ENCODE measurements at places on chromosomes 13 and 19. TPM values are rescaled to one million over a fixed set of nuclear protein-coding genes. Genes with fewer than 3 reads are reported as not detected.

Gene DBP
- 16.4 TPM for total RNA-seq

Gene PRSS57
- total RNA-seq = 1.5 TPM

Gene NDUFA7
- 19.3 TPM for total RNA-seq

Gene TUBB4A
- total RNA-seq = 1.8 TPM

Gene HSPB6
- not detected for total RNA-seq

Gene NLRP11
- not detected for total RNA-seq

Gene OR7C1
- total RNA-seq = not detected

Gene ZNF486
- total RNA-seq = 6.8 TPM

Gene CYP4F8
- total RNA-seq = not detected

Gene FBXO17
- not detected for total RNA-seq

Gene NRTN
- 0.34 TPM for total RNA-seq

Gene ZNF763
- 4.8 TPM for total RNA-seq

Gene CELF5
- total RNA-seq = 0.41 TPM

Gene VSTM1
- total RNA-seq = 2.8 TPM

Gene CEBPA
- total RNA-seq = 19.5 TPM

Gene OR10H1
- 0.12 TPM for total RNA-seq

Gene FGF21
- total RNA-seq = not detected

- H3K4me1 ChIP-seq = peaks cover 9% of the 10 kb centered on the region
- H3K4me3 ChIP-seq = no peak overlapping the region
- no peaks in the 10 kb centered on the region for H3K27me3 ChIP-seq
- no peaks in the 10 kb centered on the region for H3K36me3 ChIP-seq
These were observed 4.4 kb upstream of the KANK2 start for GRCh38 chr19:11201791-11202190.

DNA sequence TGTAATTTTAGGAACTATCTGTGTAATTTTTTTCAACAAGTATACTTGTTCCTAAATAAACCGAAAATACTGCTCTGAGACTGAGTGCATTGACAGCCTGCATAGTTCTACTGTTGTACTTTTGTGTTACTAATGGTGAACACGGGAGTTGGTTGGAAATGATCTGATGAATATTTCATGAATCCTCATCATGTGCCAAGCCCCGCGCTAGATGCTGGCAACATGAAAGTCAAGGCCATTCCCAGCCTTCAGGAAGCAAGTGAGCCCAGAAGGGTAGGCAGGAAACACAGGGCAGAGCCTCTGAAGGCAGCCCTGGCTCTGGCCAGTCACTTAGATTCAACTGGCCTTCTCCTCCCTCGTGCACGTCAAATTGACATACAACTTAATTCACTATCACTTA is 106.1 kb downstream of the ABCC4 start:
- no peak for DNase-seq
- H3K27ac ChIP-seq = no peak overlapping the region
- no peaks in the 10 kb centered on the region for H3K27me3 ChIP-seq
- no peaks in the 10 kb centered on the region for H3K36me3 ChIP-seq
- H3K4me3 ChIP-seq = no peak overlapping the region

GRCh38 chr19:4338441-4339355 is at the start of gene STAP2:
Gene STAP2, minus strand, starts transcription at chr19:4338827. Its CDS starts 74 bp downstream, at chr19:4338753.
- no peak for DNase-seq
- no peaks in the 10 kb centered on the region for H3K36me3 ChIP-seq
- H3K27me3 ChIP-seq = no peaks in the 10 kb centered on the region
- peak within 1 kb of the TSS; percentile 39 for H3K27ac ChIP-seq

- peaks cover 11% of the 10 kb centered on the region for H3K27me3 ChIP-seq
- no peak overlapping the region for H3K27ac ChIP-seq
- peaks cover 8% of the 10 kb centered on the region for H3K4me1 ChIP-seq
- no peak for DNase-seq
- no peak overlapping the region for H3K4me3 ChIP-seq
These were observed 7.0 kb upstream of the SLC7A10 start for GRCh38 chr19:33232656-33233055.

GRCh38 chr13:23344931-23345595 is 88.4 kb downstream of the SACS start:
- no peak overlapping the region for H3K4me3 ChIP-seq
- H3K36me3 ChIP-seq = peaks cover 38% of the 10 kb centered on the region
- no peaks in the 10 kb centered on the region for H3K27me3 ChIP-seq
- H3K4me1 ChIP-seq = no peaks in the 10 kb centered on the region

- no peaks in the 10 kb centered on the region for H3K36me3 ChIP-seq
- H3K27me3 ChIP-seq = no peaks in the 10 kb centered on the region
- H3K4me1 ChIP-seq = no peaks in the 10 kb centered on the region
- no peak overlapping the region for H3K4me3 ChIP-seq
- no peak overlapping the region for H3K27ac ChIP-seq
These were observed 98.4 kb downstream of the WDFY2 start for GRCh38 chr13:51682686-51683085.

GRCh38 chr19:4233282-4233853 is 4.0 kb downstream of the EBI3 start:
- H3K4me3 ChIP-seq = no peak overlapping the region
- no peaks in the 10 kb centered on the region for H3K36me3 ChIP-seq
- peaks cover 10% of the 10 kb centered on the region for H3K4me1 ChIP-seq
- H3K27ac ChIP-seq = no peak overlapping the region

DNA sequence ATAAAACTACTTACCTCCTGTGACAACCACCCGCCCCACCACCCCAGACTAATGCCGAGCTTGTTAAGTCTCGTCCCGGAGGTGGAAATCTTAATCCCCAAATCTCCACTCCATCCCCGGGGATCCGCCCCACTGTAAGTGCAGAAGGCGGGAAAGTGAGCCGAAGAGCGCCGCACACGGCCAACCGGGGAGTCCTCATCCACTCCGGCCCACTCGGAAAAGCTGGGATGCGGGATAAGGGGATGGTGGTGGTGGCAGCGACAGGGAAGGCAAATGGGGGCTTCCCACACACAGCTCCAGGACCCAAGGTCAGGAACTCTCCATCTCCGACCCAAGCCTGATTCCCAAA is 621 bp downstream of the FBL start:
- peak overlapping the region; percentile 92 for H3K4me3 ChIP-seq
- DNase-seq = no peak

DNA sequence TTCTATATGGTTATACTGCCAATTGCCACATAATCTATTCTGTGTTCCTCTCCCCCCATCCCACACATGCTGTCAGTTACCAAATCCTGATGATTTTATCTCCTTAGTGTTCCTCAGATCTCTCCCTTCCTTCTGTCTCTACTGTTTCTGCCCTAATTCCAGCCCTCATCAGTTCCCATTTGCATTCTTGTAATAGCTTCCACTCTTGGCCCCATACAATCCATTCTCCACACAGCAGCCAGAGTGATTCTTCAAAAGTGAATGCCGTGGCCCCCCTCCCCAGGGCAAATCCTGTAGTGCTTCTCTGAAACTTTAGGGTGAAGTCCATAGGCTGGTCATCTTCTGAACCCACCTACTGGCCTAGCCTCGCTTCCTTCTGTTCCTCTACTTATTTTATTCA is 114.4 kb downstream of the ZAR1L start:
- H3K4me3 ChIP-seq = no peak overlapping the region
- no peaks in the 10 kb centered on the region for H3K4me1 ChIP-seq
- H3K36me3 ChIP-seq = no peaks in the 10 kb centered on the region
- no peak overlapping the region for H3K27ac ChIP-seq

GRCh38 chr13:73324842-73325722 is 266.3 kb downstream of the KLF5 start:
- H3K4me3 ChIP-seq = no peak overlapping the region
- no peaks in the 10 kb centered on the region for H3K36me3 ChIP-seq
- peaks cover 3% of the 10 kb centered on the region for H3K27me3 ChIP-seq
- no peak overlapping the region for H3K27ac ChIP-seq
- no peaks in the 10 kb centered on the region for H3K4me1 ChIP-seq
- DNase-seq = no peak

GRCh38 chr13:93361703-93362102 is 135.1 kb downstream of the GPC6 start:
- H3K36me3 ChIP-seq = no peaks in the 10 kb centered on the region
- H3K4me3 ChIP-seq = no peak overlapping the region
- no peaks in the 10 kb centered on the region for H3K27me3 ChIP-seq
- no peak overlapping the region for H3K27ac ChIP-seq

GRCh38 chr13:110944121-110944967 is 29.5 kb upstream of the ANKRD10 start:
- H3K4me1 ChIP-seq = no peaks in the 10 kb centered on the region
- no peak overlapping the region for H3K27ac ChIP-seq
- no peaks in the 10 kb centered on the region for H3K27me3 ChIP-seq
- no peak for DNase-seq

GRCh38 chr13:80955501-80955900 is 614.6 kb upstream of the SPRY2 start:
- no peaks in the 10 kb centered on the region for H3K27me3 ChIP-seq
- H3K27ac ChIP-seq = no peak overlapping the region
- DNase-seq = no peak

- no peak for DNase-seq
- H3K36me3 ChIP-seq = peaks cover 61% of the 10 kb centered on the region
- no peaks in the 10 kb centered on the region for H3K27me3 ChIP-seq
- no peak overlapping the region for H3K27ac ChIP-seq
- no peak overlapping the region for H3K4me3 ChIP-seq
These were observed 11.6 kb upstream of the ATP8B3 start for GRCh38 chr19:1823539-1824251.

- H3K4me3 ChIP-seq = no peak overlapping the region
- H3K36me3 ChIP-seq = peaks cover 34% of the 10 kb centered on the region
- DNase-seq = no peak
- H3K4me1 ChIP-seq = no peaks in the 10 kb centered on the region
- no peaks in the 10 kb centered on the region for H3K27me3 ChIP-seq
These were observed 60.5 kb downstream of the ZMYM2 start for GRCh38 chr13:20019043-20019442.

- no peak overlapping the region for H3K4me3 ChIP-seq
- H3K4me1 ChIP-seq = peaks cover 13% of the 10 kb centered on the region
- H3K27ac ChIP-seq = no peak overlapping the region
These were observed 4.0 kb downstream of the MCF2L start for GRCh38 chr13:112972867-112973576.

- no peak overlapping the region for H3K4me3 ChIP-seq
- no peak overlapping the region for H3K27ac ChIP-seq
- no peak for DNase-seq
- peaks cover 72% of the 10 kb centered on the region for H3K36me3 ChIP-seq
- H3K27me3 ChIP-seq = no peaks in the 10 kb centered on the region
- no peaks in the 10 kb centered on the region for H3K4me1 ChIP-seq
These were observed 26.9 kb downstream of the MAU2 start for GRCh38 chr19:19347401-19348110.

DNA sequence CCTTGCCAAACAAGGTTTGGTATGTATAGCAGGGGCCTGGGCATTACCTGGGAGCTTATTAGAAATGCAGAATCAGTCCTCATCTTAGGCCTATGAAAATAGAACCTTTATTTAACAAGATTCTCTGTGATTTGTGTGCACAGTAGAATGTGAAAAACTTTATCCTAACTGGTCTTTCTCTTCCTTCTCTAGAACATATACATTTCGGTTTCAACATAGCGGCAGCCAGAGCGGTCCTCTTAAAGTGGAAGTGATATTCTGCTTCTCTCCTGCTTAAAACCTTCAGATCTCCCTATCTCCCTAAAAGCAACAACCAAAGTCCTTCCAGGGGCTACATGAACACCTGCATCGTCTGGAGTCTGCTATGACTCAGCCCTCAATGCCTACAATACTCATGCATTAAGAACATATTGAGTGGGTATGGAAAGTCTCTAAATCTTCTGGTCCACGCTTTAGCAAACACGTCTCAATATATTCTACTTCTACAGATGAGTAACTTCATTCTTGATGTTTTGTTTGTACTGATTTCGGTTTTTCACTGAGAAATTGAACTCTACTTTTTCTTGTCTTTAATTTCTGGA is 84.5 kb downstream of the SPRY2 start:
- H3K4me1 ChIP-seq = no peaks in the 10 kb centered on the region
- no peak overlapping the region for H3K27ac ChIP-seq
- no peak overlapping the region for H3K4me3 ChIP-seq
- no peak for DNase-seq
- H3K36me3 ChIP-seq = no peaks in the 10 kb centered on the region

DNA sequence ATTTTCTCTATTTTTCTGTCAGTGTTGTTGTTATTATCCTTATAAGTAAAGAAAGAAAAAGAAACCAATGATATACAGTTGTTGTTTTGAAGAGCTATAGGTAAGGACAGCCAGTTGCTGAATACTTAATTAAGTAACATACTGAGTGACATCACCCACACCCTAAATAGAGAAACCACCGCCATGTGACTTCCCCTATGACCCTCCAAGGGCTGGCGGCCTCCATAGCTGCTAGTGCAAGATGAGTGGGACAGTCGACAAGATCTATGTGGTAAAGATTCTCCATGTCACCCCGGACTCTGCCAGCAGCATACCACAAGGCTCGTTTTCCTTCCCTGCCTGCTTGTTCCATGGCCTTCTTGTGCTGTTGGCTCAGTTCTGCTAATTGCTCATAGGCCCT is 221.1 kb downstream of the DNAJC15 start:
- no peak for DNase-seq
- no peak overlapping the region for H3K4me3 ChIP-seq
- H3K27ac ChIP-seq = no peak overlapping the region
- H3K36me3 ChIP-seq = no peaks in the 10 kb centered on the region
- H3K4me1 ChIP-seq = no peaks in the 10 kb centered on the region

GRCh38 chr13:22748866-22749577 is 431.8 kb upstream of the SGCG start:
- DNase-seq = no peak
- no peaks in the 10 kb centered on the region for H3K27me3 ChIP-seq
- no peaks in the 10 kb centered on the region for H3K4me1 ChIP-seq
- no peak overlapping the region for H3K4me3 ChIP-seq
- no peak overlapping the region for H3K27ac ChIP-seq
- H3K36me3 ChIP-seq = no peaks in the 10 kb centered on the region

DNA sequence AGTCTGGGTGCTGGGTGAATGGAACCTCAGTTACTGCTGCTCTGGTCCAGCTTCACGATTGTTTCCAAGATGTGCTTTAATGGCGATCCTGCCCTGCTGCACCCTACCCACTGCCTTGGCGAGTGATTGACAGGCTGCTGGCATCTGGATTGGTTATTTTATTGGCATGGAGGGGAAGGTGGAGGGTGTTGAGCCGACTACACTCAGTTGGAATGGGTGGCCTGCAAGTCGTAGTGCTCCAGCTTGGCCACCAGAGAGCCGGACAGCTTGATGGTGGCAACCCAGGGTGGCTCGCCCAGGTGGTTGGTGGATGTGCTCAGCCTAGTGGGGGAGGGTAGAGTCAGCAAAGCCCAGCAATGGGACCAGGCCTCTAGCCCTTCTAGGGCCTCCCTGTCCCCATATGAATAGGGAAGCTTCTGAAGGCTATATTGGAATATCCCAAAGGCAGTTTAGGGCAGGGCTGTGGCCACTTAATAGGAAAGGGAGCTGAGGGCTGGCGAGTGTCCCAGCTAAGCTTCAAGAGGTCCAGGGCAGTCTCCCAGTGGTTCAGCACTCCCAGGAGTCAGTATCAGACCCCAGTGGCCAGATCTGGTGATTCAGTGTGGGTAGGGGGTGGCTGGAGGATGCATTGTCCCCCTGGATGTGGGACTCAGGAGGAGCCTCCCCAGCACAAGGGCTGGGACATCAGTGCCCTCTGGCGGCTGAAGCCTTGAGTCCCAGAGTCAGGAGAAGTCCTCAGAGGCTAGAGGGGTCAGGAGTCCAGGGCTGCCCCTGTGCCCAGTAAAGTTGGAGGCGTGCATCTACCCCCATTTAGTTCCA is 3.4 kb downstream of the GGN start:
- peaks cover 40% of the 10 kb centered on the region for H3K36me3 ChIP-seq
- H3K4me3 ChIP-seq = no peak overlapping the region
- peaks cover 16% of the 10 kb centered on the region for H3K27me3 ChIP-seq
- DNase-seq = no peak
- no peak overlapping the region for H3K27ac ChIP-seq
